ENCODE measurements at places on chromosomes 5 and 9.

- DNase-seq: peak; percentile 86
These were observed 65.9 kb downstream of the DAP start for GRCh38 chr5:10695055-10695649.

DNA sequence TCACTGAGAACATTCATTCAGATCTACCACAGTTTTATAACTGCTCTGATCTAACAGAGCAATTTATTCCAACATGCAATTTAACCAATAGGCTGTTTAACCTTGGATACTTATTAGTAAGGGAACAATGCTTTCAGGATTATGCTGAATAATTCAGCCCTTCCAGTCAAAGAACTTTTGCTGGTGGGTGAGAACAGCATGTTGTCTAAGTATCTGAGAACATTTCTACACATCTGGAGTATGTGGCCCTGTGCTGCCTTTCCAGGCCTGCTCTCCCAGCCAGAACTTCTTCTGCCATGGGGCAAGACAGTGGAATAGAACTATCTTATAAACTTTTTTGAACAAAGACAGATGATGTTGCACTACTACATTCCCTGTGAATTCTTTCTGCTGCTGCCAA is 55.8 kb downstream of the NFIB start:
- DNase-seq: no peak

- DNase-seq: no peak
These were observed 1.5 kb downstream of the SPINK9 start for GRCh38 chr5:148336704-148337435.

- DNase-seq: peak; percentile 89
These were observed 99.6 kb upstream of the RAPGEF1 start for GRCh38 chr9:131839281-131840084.

DNA sequence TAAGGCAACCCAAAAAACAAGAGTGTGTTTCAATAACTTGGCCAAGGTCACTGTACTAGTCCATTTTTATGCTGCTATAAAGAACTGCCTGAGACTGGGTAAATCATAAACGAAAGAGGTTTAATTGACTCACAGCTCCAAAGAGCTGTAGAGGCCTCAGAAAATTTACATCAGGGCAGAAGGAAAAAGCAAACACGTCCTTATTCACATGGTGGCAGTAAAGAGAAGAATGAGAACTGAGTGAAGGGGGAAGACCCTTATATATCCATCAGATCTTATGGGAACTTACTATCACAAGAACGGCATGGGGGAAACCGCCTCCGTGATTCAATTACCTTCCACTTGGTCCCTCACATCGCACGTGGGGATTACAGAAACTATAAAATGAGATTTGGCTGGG is 64.3 kb upstream of the CAMK4 start:
- no peak for DNase-seq

- peak; percentile 69 for DNase-seq
These were observed 135.3 kb upstream of the EPB41L4A start for GRCh38 chr5:112554101-112554977.

DNA sequence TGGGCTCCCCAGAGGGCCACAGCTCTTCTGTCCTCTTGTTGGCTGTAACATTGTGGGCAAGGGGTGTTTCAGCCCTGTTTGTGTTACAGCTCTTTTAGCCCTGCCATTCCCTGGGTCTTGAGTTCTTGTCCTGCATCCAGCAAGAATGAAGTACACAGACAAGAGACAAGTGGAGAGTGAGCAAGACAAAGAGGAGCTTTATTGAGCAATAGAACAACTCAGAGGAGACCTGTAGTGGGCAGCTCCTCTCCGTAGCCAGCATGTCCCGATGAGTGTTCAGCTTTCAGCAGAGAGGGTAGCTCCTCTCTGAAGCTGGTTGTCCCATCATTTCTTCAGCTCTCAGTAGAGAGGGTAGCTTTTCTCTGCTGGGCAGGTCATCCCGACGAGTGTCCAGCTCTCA is 22.9 kb downstream of the JMY start:
- no peak for DNase-seq

DNA sequence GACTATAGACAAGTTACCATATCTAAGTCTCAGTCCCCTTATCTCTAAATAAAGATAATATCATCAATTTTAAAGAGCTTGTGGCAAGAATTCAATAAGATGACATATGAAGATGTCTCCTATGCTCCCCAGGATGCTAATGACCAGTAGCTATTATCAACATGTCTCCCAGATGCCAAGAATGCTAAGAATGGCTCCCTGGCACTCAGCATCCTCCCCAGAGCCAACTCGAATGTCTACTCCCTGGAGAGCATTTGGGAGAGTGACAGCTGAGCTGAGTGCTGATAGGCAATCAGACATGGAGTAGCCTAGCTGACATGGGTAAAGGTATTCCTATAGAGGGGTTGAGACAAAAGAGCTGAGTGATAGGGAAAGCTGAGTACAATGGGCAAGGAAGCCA is 15.9 kb downstream of the P4HA2 start:
- no peak for DNase-seq

DNA sequence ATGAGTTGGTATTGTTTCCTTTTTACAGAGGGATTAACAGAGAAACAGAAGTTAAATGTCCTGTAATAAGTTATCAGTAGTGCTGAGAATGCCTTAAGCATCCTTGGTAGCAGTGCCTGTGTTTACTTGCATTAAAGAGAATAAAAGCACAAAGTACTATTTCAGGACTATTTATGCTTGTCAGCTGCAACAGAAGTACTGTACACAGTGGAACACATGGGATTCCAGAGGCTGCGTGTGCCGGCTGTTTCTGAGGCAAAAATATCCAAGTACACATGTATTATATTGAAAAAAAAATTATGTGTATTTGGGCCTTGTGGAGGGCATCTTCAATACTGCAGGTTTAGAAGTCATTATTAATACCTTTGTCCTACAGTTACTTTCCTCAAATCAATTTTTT is 58.2 kb upstream of the ACTBL2 start:
- no peak for DNase-seq

DNA sequence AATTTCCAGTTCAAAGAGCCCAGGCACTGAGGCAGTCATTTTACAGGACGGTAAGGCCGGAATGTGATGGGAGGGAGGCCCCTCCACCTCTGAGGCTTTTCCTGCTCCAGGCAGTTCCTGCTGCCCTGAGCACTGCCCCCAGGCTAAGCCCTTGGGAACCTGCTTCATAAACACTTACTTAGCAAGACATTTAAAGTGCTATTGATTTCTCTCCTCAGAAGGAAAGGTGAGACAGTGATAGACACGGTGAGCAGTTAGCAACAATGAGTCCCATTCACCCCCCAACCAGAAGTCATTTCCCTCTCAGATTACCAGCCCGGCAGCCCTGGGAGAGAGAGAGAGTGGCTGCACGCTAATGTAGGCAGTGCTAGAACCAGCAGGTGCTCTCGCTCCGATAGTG is 462.5 kb downstream of the SPOCK1 start:
- DNase-seq: no peak

DNA sequence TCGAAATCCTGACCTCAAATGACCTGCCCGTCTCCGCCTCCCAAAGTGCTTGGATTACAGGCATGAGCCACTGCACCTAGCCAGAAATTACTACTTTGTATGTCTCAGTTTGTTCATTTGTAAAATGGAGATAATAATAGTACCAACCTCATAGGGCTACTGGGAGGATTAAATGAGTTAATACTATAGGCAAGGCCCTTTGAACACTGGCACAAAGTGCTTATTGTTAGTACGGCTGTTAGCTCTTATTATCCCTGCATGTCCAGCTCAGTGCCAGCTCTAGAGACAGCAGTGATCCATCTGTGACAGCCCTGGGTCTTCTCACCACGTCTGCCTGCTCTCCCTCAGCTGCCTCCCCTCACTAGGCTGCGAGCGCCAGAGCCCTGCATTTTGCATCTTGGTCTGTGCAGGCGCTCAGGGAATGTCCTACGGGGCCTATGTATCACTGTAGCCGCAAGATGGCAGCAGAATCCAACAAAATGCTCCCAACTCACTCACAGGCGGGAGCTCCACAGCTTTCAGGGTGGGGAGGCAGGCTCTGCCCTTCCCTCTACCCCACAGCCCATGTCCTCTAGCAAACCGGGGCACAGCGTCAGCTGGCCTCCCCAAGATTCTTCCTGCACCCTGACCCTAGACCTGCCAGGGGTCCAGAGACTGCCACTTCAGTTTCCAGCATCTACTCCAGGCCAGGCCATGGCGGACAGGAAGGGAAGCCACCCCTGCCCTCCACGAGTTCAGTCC is 17.7 kb upstream of the AKNA start:
- DNase-seq: peak; percentile 92

- peak; percentile 10 for DNase-seq
These were observed 706.0 kb upstream of the GRAMD2B start for GRCh38 chr5:125717209-125717608.

DNA sequence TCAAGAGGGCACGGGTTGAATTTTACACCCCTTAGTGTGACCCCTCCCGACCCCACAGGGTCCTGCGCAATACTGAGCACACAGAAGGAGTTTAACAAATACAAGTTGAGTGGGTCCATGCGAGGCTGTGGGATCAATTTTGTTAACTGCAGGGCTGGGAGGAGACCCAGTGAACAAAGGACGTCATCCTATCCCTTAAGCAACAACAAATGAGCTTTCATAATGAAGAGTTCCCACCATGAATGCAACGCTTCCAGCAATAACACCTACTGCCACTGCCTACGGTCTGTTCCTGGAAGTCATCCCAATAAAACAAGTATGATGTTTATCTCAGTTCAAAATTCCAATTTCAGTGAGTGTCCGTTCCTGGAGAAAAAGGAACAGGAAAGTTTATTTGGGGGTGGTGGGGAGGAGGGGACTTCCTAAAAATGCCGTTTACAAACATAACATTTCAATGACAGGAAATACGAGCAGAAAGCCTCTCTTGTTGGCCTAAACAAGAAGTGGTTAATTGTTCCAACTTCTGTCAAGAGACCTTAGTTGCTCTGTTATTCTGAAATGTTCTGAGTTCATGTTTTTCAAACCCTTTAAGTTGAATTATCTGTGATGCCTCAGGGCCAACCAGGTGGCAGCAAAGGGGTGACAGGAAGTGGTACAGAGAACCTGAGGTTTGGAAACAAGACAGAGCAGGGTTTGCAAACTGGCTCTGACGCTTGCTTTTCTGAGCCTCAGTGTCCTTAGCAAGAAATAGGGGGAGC is 65.8 kb upstream of the PLPP6 start:
- no peak for DNase-seq

GRCh38 chr9:101038488-101038887 is 10.0 kb downstream of the PLPPR1 start:
- no peak for DNase-seq

DNA sequence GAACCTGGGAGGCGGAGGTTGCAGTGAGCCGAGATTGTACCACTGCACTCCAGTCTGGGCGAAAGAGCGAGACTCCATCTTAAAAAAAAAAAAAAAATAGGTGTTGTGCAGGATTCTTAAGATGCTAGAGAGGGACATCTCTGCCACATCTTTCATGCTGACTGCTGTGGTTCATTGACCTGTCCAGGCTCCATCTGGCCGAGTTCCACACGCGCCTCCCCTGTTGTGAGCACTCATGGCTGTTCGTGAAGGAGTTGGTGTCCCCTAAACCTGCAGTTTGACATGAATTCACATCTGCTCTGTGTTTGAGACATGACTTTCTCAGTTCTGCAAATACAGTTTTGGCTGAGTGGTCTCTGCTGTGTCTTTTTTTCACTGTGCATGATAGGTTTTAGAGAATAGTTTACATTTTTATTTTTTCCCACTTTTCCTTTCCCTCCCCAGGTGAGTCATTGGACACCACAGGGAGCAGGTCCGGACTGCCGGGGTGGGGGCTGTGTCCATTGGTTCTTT is 5.3 kb downstream of the NXNL2 start:
- no peak for DNase-seq

- no peak for DNase-seq
These were observed 975 bp upstream of the NXNL2 start for GRCh38 chr9:88533951-88534455.

DNA sequence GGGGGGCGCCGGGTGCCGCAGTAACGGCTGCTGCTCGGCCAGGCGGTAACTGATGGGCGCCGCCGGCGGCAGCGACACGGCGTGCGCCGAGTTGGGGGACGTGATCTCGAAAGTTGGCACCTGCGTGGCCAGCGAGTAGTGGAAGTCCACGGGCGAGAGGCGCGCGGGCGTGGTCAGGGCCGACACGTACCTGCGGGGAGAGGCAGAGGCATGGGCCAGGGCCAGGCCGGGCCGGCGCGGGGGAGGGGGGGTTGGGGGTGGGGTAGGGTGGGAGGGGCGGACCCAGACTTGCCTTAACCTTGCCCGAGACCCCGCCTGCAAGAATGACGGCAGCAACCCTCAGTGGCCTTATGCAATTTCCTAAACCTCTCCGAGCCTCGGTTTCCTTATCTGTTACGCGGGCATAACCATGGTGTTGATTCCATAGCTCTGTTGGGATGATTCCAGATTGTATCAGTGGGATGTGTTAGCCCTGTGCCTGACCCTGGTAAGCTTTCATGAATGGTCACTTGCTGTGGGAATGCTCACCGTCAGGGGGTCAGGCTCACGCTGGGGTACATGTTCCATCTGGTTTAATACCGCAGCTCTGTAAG is 53.0 kb downstream of the PSD2 start:
- no peak for DNase-seq

- DNase-seq: no peak
These were observed 624.2 kb downstream of the PRR16 start for GRCh38 chr5:121088341-121088740.

- DNase-seq: peak; percentile 51
These were observed 139.0 kb downstream of the BOD1 start for GRCh38 chr5:173477345-173478040.

GRCh38 chr5:91318724-91319123 is 64.4 kb downstream of the ARRDC3 start:
- no peak for DNase-seq

DNA sequence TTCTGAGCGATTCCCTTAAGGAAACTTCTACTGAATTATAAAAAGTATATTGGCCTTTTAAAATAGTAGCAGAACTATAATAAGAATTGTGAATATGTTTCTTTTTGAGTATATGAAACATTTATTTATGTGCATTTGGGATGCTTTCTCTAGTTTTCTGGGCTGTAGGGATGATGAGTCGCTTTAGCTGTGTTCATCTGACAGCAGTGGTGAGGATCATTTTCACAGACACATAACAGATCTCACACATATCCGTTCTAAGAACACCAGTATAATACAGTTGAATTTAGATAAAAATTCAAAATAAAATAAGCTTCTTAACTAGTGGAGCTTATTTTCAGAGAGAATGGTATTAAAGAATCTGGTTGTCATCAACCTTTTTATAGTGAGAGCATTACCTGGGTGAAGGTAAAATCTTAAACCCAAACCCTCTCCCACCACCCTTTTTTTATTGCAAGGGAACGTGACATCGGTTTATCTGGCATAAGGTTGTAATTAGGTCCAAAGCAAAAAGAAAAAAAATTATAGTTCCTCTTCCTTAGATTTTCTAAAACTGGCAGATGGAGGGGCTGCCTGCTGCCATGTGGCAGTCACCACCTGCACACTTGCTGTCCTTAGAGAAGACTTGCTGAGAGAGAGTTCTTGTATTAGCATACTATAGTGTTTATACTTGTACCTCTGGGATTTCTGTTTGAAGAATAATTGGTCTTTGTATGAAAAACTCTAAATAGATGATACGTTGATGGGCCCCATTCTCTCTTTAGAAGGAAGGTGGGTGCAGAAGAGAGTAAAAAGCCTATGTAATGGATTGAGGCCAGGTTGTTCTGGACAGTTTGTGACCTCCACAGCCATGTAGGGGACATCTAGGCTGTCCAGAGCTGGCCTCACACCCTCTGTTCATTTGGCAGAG is 86.8 kb downstream of the CAMK4 start:
- no peak for DNase-seq

- DNase-seq: no peak
These were observed 69.7 kb downstream of the GPBP1 start for GRCh38 chr5:57243286-57244137.

- DNase-seq: no peak
These were observed 607.9 kb downstream of the RAB3C start for GRCh38 chr5:59190746-59191145.

Measured in AG20443 (cell line).